ENCODE measurements at places on chromosomes 5 and 9.

- no peak for DNase-seq
These were observed 47.7 kb downstream of the ATG10 start for GRCh38 chr5:82019342-82020138.

GRCh38 chr5:175230299-175230698 is 213.7 kb downstream of the DRD1 start:
- no peak for DNase-seq

- no peak for DNase-seq
These were observed 11.2 kb downstream of the IER5L start for GRCh38 chr9:129166623-129167557.

DNA sequence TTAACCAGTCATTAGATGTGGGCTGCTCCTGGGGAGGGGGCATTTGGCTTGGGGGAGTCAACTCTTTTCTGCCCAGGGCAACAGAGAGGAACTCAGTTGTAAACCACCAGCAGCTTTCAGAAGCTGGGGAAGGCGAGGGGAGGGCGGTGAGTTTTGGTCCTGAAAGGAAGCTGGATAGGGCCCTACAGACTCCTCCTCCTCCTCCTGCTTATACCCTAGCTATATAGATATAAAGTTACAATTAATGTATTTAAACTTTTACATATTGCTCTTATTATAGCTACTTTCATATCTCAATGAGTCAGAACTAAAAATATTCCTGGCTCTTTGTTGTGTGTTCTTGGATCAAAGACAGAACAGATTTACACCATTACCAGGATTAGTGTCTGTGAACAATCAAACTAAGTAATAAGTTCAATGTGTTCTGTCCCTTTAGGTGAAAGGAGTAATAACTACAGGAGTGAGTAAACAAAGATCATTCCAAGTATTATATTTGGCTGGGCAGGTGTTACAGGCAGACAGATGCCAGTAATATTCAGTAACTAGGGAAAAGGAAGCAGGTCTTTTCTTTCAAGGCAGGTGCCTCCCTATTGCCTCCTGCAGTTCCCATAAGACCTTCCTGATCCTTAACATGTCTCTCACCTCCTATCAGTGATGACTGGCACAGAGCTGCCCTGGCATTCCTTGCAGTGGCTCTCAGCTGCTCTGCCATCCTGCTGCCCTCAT is 20.5 kb upstream of the VPS13A start:
- no peak for DNase-seq

DNA sequence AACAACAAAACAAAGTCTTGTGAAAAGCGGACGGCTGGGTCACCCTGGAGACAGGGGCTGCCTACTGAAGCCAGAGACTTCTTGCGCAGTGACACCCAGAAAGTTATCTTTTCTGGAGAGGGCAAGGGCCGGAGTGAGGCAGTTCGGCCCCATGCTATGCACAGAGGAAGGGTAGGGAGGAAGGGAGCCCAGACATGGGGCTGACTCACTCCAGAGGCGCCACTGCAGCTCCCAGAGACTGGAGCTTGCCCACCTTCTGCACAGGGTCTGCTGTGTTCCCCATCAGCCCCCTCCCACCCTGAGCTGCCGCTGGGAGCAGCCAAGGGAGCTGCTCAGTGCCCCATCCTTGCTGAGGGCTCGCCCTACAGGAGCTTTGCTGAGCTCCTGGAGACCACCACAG is 13.3 kb downstream of the SLC6A3 start:
- DNase-seq = no peak

GRCh38 chr5:145118611-145119010 is 716.5 kb downstream of the PRELID2 start:
- DNase-seq = no peak

DNA sequence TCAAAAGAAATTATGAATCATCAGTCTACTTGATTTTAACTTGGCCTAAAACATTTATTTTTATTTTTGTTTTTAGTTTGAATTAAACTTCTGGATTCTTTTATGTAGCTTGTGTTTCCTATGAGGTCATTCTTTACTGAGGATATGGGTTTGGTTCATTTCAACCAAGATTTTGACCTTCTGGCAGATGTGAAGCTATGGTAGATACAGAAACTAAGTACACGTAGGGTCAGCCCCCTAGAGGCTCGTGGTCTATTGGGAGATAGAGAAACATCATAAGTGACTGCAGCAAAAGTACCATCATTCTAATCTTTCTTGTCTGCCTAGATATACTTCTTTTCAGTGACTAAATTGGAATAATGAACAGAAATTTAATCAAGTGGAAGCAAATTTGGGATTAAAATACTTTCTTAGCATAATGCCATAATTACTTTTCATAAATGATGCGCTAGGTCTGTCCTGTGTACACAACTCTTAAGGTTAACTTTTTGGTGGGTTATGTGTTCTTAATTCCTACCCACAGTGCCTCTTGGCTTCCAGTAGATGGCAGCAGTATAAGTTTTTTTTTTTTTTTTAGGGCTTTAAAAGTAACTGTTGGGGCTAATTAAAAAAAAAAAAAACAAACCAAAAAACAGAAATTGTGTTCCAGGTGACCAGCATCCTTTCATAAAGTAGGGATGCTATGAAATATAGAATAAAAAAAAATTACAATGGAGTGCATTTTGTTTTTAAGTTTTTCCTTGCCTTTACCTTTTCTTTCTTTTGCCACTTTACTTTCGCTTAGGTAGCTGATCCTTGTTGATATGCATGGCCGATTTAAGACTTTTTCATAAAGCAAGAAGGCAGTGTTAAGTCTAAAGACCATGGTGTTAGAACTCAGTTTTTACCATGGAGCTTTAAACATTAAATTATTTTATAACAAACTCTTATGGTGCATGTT is 49.9 kb downstream of the LRRTM2 start:
- no peak for DNase-seq

DNA sequence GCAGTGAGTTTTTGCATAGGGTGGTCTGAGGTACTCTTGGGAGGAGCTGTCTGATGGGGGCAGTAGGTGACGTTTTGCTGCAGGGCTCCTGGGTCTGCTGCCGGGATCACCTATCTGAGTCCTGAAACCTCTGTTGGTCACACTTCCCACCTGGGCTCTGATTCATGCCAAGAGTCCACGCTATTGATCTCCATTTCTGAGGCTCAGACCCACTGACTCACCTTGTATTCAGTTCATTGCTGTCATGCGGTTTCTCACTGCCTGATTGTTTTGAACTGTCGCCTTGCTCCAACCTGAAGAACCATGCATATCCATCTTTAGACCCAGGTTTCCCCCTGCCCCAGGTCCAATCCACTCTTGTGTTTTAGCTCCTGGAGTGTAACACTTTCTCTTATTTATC is 101.3 kb downstream of the NPR3 start:
- DNase-seq = no peak

GRCh38 chr5:68021227-68021626 is 194.3 kb upstream of the PIK3R1 start:
- DNase-seq = no peak

DNA sequence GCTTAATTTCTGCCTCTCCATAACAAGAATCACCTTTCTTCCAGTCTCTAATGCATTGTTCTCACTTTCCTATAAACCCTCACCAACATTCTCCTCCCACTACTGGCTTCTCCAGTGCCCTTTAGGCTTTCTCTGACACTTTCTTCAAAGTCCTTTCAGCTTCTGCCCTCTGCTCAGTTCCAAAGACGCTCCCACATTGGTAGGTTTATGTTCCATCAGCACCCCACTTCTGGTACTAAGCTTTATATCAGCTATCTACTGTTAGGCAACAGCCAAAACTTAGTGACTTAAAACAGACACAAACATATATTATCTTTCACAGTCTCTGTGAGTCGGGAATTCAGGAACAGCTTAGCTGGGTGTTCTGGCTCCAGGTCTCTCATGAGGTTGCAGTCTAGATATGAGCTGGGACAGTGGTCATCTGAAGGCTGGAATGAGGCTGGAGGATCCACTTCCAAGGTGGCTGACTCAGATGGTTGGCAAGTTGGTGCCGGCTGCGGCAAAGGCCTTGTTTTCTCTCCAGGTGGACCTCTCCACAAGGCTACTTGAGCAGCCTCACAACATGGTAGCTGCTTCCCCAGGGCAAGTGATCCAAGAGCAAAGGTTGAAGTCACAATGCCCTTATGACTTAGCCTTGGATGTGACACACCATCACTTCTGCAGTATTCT is 37.4 kb downstream of the BOD1 start:
- DNase-seq = no peak
